ENCODE measurements at places on chromosomes 5 and 9.

DNA sequence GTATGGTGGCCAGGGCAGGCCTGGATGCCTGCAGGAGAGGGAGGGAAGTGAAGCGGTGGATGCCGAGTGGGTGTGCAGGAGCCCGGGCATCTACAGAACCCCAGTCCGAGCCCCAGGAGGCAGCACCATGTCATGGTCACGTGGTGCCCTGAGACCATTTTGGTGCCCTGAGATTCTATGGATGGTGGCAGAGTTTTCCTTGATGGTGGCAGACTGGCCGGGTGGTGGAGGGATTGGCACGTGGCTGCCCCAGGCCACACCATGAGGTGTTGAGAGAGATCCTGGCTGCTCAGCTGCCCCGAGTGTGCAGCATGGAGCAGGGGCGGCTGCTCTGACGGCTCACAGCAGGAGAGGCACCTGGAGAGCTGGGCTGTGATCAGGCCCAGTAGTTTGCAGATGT lies 52.3 kb downstream of the SYK start:
- DNase-seq: no peak

GRCh38 chr5:36397901-36398536 lies 96.3 kb upstream of the RANBP3L start:
- no peak for DNase-seq

DNA sequence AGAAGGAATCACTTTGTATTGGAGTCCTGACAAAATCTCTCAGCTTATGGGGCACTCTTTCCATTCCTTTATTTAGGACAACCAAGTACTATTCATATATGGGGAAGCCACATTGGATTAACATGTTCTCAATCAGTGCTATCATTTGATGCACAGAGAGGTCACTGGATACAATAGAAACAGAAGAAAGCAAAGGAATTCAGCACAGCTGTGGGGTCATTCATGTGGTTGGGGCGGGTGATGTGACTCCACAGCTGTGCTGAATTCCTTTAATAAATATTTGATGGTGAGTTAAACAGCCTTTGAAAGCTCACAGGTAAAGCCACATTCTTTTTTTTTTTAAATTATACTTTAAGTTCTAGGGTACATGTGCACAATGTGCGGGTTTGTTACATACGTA lies 854 bp upstream of the TEX48 start:
- DNase-seq: no peak

DNA sequence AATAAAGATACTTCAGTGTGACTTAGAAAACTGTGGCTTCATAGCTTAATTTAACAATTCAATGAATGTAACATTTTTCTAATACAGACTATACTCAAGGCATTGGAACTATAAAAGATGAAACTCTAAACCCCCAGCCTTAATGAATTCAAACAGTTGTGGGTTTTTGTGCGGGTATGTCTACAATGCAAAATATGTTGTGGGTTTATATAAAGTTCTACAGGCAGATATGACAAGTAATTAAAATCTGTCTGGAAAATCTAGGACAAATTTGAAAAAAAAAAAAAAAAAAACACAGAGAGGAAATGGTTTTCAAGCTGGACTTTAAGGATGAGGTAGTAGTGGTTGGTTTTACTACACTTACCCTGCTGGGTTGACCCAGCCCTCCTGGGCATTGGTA lies 467.5 kb upstream of the TLE4 start:
- DNase-seq: no peak

Measured in SK-N-MC (cell line).